Activated naive CD4-positive, alpha-beta T cell (primary cell): ENCODE measurements at places on chromosomes 1 and 21.

GRCh38 chr1:85372683-85373377 lies 92.1 kb downstream of the DDAH1 start:
- DNase-seq: no peak

DNA sequence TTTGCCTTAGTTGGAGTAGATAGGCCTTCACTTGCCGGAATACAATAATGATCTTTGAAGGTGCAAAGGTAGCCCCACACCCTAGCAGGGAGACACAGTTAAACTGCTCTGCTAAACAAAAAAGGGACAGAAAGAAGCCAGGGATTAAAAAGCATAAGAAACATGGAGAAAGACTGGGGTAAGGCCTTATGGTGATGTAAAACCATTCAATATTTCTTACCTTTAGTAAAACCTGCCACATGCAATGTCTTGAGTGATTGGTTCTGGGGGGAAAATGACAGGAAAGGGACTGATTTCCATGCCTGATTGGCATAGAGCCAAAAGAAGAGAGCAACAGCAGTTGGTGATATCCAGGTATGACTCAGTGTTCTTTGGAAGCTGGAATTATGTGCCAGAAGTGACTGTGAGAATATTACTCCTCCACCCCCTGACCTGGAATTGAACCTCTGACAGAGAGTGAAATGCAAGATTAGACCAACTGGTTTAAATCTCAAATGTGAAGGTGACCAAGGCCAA lies 8.1 kb downstream of the DNASE2B start:
- DNase-seq: no peak

DNA sequence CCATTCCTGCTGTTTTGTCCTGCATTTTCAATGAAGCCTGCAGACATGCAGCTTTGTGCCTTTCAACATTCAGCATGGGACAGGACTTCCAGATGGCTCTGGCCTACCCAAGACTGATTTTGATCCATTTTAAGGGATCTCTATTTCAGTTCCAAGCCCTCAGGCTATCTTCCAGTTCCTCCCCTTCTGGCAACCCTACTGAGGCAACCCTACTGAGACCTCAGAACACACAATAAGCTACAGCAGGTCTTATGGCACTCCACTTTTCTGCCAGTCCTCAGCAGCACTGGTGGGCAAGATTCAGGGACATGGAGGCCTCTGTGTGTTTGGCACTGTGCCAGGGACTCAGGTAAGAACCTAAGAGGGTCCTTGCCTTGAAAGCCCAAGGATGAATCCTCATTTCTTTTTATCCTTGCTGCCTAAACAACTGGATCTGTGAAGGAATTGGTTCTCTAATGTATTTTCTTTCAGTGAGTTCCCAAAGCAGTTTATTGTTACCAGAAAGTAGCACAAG lies 50.7 kb downstream of the MAB21L3 start:
- DNase-seq: no peak

GRCh38 chr1:162351246-162351842 lies 25.3 kb downstream of the SPATA46 start:
- no peak for DNase-seq

DNA sequence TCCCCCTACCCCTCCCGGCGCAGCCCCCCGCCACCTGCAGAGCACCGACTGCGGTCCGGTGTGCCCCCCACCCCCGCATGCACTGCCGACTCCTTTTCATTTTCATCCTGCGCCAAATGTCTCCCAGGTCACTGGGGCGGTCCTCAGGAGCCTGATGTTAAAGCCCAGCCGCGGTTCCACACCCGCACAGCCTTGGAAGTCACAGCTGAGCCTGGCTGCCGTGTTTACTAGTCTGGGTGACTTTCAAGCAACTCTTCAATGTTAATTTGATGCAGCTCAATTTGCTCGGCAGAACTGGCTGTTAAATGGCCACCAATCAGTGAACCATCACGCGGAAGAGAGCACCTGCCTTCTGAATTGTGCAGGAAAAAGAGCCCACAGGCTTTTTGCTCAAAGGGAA lies 27.2 kb downstream of the THAP3 start:
- DNase-seq: no peak

- DNase-seq: no peak
Measured at GRCh38 chr1:154334079-154335024, 9.0 kb downstream of the ATP8B2 start.

DNA sequence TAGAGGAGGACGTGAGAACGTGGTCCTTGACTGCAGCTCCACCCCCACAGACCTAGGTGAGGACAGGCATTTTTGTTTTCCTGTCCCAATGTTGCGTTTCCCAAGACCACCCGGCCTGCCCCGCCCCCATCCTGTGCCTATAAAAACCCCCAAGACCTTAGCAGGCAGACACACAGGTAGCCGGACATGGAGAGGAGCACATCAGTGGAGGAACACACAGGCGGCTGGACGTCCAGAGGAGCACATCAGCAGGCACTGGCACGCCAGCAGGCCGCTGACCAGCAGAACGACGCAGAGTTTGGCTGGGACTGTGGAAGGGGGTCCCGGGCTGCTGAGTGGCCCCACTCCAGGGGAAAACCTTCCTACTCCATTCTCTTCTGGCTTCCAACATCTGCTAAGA lies 12.7 kb upstream of the HMGCL start:
- no peak for DNase-seq

GRCh38 chr1:28668956-28669723 lies 556 bp downstream of the GMEB1 start:
- peak; percentile 45 for DNase-seq

DNA sequence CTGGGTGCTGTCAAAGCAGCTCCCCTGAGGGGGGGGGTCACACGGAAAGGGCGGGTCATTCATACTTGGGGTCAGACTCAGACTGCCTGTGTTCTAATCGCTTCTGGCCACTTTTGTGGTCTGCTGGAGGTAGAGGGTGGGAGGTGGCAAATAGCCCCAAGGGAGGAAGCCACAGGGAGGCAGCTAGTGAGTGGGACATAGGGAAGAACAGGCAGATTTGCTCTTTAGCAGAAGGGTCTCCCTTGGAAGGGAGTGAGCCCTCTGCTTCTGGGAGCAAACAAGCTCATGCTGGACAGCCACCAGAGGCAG lies 24.5 kb downstream of the ACOT11 start:
- DNase-seq: no peak

GRCh38 chr1:178262120-178262500 lies 168.2 kb downstream of the RASAL2 start:
- no peak for DNase-seq

- DNase-seq: no peak
Measured at GRCh38 chr1:8822373-8823294, 5.2 kb upstream of the RERE start.

DNA sequence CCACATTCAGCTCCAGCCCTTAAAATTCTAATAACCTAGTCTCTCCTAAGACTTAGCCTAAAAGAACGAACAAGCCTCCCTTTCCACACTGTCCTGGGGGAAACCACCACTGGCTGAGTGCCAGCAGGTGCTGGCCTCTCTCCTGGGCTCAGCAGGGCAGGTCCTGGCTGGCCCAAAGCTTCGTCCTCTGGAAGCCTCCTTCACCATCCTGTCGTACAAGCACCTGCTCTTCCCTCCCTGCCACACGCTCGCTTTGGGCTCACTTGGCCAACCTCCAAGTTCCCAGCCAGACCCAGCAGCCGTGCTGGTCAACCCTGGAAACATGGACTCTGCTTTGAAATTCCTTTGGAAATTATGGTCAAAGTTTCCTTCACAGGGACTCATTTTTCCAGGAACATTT lies 58.2 kb upstream of the SLC25A33 start:
- DNase-seq: no peak

GRCh38 chr1:154474802-154475201 lies 27.2 kb upstream of the TDRD10 start:
- DNase-seq: no peak

DNA sequence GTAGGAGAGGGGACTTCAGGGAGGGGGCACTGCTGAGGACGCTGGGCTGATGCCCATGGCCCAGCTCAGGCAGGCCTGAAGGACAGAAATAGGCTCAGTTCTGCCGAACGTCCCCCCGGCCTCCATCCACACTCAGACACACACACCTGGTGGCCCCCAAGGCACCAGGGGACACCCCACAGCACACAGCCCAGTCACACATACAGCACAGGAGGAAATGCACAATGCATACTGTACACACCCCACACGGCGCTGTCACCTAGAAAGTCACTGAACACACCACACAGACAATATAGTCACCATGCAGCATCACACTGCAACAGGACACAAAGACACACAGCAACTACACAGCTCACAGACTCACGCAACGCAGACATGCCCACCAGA lies 562 bp downstream of the SYTL1 start:
- DNase-seq: no peak

GRCh38 chr1:38076455-38076854 lies 29.9 kb upstream of the POU3F1 start:
- DNase-seq: no peak

- no peak for DNase-seq
Measured at GRCh38 chr1:223706077-223706973, 6.0 kb upstream of the CAPN2 start.

DNA sequence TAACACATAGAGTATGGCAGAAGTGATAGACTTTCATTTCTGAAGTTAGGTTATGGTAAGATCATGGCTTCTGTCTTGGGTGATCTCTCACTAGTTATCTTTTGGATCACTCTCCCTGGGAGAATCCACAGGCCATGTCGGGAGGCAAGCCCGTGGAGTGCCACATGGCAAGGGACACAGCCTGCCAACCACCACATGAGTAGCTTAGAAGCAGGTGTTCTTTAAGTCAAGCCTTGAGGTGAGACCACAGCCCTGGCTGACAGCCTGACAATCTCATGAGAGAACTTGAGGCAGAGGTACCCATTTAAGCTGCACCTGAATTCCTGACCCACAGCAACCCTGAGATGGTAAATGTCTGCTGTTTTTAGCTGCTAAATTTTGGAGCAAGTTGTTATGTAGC lies 130.4 kb downstream of the KCNN3 start:
- DNase-seq: no peak

GRCh38 chr1:210129759-210130158 lies 102.8 kb upstream of the SERTAD4 start:
- no peak for DNase-seq
